Kidney (tissue), 22 donors: ENCODE measurements at places on chromosomes 13 and 19. TPM values are rescaled to one million over a fixed set of nuclear protein-coding genes. Genes with fewer than 3 reads are reported as not detected.

DNA sequence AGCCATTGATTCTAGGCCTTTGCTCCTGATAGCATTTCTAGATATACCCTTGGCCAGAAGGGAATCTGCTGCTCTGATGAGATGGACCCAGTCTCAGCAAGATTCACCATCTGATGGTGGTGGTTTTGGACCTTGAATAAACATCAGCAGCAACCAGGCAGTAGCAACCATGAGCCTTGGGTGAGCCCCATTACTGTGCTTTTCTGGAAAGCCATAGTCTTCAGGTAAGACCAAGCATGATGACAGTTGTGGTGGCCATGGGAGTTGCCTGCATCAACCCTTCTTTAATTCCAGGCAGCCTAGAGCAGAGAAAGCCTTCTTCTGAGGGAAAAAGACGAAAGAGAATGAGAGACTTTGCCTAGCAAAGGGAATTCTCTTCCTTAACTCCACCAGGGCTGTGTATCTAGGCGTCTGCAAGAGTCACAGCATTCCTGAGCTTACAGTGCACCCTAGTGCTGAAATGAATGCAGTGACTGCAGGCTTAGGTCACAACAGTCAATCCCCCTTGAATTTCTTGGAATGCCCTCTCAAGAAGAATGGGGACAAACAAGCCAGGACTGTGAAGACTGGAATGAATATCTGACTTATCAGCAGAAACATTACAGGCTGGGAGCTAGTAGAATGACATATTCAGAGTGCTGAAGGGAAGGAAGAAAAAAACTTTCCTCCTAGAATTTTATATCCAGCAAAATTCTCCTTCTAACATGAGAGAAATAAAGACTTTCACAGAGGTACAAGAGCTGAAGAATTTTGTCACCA is 942.4 kb upstream of the PCDH20 start:
- DNase-seq = peak; percentile 18

- no peak for DNase-seq
These were observed 962 bp upstream of the TPRX1 start for GRCh38 chr19:47805313-47805712.

- DNase-seq = no peak
These were observed 15.5 kb downstream of the GJB2 start for GRCh38 chr13:20177049-20177831.

Gene IGFL2
- polyA plus RNA-seq = not detected

Gene ZNF568
- 6.5 TPM for polyA plus RNA-seq

- DNase-seq = no peak
These were observed 183.9 kb upstream of the TSHZ3 start for GRCh38 chr19:31533114-31533513.

Gene NTF4
- not detected for polyA plus RNA-seq

Gene C19orf85
- polyA plus RNA-seq = not detected

Gene PCDH9
- 1.6 TPM for polyA plus RNA-seq

Gene SOX1
- not detected for polyA plus RNA-seq

- DNase-seq = no peak
These were observed 410.0 kb downstream of the FGF9 start for GRCh38 chr13:22080832-22081231.

- peak; percentile 96 for DNase-seq
These were observed 28.7 kb downstream of the COMP start for GRCh38 chr19:18762125-18763023.

- DNase-seq = peak; percentile 56
These were observed 23.2 kb downstream of the ANKRD27 start for GRCh38 chr19:32651729-32652140.

DNA sequence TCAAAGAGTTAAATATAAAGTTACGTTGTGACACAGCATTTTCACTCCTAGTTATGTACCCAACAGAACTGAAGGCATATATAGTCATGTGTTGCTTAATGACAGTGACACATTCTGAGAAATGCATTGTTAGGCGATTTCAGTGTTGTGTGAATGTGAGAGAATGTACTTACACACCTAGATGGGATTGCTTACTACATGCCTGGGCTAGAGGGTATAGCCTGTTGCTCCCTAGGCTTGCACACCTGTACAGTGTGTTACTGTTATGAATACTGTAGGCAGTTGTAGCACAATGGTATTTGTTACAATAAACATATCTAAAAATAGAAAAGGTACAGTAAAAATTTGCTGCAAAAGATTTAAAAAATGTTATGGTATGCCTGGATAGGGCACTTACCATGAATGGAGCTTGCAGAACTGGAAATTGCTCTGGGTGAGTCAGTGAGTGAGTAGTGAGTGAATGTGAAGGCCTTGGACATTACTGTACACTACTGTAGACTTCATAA is 89.2 kb downstream of the DHRS12 start:
- DNase-seq = no peak

DNA sequence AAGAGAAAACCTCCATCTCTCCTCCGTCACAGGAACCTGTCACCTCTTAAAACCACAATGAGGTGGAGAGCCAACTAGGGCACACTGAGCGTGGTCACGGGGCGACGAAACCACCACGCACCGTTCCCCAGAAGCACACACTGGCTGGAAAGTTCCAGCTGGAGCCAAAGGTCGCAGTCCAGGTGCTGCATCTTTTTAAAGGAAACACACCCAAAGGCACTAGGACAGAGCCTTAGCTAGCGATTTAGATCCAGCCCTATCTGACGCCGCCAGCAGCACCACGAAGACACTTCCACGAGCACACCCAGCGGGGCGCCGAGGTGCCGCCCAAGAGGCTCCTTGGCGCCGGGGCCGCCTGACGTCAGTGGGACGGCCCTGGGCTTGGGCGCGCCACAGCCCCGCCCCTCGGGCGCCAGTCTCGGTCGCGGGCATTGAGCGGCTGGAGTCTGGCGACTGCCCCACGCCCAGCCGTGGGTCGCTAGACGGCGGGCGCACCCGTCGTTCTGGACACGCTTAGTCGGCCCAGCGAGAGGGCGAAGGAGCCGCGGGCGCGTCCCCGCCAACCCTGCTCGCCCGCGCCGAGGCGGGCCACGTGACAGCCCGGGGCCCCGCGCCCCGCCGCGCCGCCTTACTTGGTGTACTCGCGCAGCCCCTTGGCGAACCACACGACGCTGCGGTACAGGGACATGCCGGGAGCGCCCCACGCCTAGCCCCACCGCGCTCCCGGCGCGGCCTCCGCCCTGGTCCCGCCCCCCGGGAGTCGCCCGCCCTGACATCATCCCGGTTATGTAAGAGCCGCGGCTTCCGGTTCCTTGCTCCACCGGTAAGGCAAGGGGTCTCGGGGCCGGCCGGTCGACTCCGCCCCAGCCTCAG is at the start of gene DHRS12:
Gene DHRS12, minus strand, starts transcription at position 742 of the 873 bp plus-strand sequence. CDS start 4,504 bp downstream, outside the sequence.
- peak; percentile 97 for DNase-seq

- no peak for DNase-seq
These were observed 9.1 kb downstream of the AP2S1 start for GRCh38 chr19:46841458-46842083.

GRCh38 chr13:41520660-41521630 is 63.6 kb downstream of the RGCC start:
- DNase-seq = no peak

- no peak for DNase-seq
These were observed 748.1 kb upstream of the SGCG start for GRCh38 chr13:22432690-22433089.

GRCh38 chr13:59601993-59602392 is 561.7 kb downstream of the DIAPH3 start:
- DNase-seq = no peak

- DNase-seq = no peak
These were observed 387.1 kb upstream of the SGCG start for GRCh38 chr13:22793598-22794134.

Gene CGB5
- polyA plus RNA-seq = not detected

DNA sequence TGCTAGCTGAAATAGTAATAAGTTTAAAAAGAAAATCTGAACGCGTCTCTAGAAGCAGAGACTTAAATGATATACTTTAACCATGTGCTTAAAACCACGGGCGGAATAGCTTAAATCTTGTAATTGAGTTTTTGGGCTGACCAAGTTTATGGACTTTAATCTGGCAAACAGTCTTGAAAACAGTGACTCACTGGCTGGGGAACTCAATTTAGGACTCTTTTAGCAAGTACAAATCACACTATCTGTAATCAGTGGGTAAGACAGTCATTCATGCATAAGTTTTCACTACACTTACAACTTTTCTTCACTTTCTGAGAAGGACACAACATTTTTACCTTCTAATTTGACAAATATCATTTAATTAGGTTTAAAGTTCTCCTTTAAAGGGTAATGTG is 26.8 kb downstream of the ZNF627 start:
- DNase-seq = no peak

Gene DIRAS1
- 7.6 TPM for polyA plus RNA-seq

Gene EPS8L1
- 45.4 TPM for polyA plus RNA-seq

Gene ETV2
- polyA plus RNA-seq = 3.3 TPM

Gene OSCAR
- 0.77 TPM for polyA plus RNA-seq

Gene BCKDHA
- polyA plus RNA-seq = 72.2 TPM

- peak; percentile 70 for DNase-seq
These were observed 536 bp upstream of the AKAP8 start for GRCh38 chr19:15379999-15380647.

DNA sequence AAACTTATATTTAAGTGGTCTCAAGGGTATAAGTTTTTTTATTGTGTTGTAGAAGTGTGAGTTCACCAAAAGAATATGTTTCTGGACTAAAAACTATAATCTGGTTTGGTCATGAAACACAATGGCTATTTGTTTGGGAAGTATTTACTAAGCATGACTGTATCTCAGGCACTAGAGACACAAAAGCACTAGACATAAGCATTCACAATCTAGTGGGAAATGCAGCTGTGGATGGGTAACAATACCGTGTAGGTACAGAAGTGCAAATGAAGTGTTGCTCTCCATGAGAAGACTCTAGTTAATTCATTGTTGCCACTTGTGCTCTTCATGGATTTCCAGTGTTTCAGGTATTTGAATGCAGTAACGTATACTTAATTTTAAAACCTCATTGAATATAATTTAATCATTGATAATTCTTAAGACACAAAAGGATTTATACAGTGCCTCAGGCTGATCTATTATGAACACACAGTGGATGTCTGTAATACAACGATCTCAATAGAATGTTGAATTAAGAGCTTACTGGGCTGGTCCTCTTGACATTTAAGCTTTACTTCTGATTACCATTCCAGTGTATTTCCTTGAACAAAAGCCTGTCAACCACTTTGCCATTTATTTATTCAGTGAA is 50.9 kb downstream of the TPT1 start:
- DNase-seq = no peak

DNA sequence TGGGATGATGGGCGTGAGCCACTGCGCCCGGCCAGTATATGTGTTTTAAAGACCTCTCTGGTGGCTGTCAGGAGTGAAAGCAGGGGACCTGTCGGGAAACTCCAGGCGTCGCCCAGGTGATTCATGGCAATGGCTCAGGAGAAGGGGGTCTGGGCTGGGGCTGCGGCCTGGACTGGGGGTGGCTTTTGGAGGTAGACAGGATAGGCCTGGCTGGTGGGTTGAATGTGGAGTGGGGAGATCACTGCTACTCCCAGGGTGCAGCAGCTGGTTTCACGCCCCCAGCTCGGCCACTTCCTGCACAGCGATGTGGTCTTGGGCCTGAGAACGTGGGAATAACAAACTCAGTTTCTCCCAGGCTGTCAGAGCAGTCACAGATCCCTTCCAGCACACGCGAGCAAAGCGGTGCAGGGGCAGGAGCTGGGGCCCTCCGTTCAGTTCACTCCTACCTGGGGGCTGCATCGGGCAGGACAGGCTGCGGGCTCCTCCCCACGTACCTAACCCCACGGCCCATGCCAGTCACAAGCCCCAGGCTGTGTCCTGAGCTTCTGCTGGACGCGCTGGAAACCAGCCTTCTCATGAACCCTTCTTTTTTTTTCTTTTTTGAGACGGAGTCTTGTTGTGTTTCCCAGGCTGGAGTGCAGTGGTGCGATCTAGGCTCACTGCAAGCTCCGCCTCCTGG is 18.9 kb downstream of the KDM4B start:
- DNase-seq = no peak

Gene DHRS12
- 36.1 TPM for polyA plus RNA-seq

Gene ZNF426
- 2.9 TPM for polyA plus RNA-seq

DNA sequence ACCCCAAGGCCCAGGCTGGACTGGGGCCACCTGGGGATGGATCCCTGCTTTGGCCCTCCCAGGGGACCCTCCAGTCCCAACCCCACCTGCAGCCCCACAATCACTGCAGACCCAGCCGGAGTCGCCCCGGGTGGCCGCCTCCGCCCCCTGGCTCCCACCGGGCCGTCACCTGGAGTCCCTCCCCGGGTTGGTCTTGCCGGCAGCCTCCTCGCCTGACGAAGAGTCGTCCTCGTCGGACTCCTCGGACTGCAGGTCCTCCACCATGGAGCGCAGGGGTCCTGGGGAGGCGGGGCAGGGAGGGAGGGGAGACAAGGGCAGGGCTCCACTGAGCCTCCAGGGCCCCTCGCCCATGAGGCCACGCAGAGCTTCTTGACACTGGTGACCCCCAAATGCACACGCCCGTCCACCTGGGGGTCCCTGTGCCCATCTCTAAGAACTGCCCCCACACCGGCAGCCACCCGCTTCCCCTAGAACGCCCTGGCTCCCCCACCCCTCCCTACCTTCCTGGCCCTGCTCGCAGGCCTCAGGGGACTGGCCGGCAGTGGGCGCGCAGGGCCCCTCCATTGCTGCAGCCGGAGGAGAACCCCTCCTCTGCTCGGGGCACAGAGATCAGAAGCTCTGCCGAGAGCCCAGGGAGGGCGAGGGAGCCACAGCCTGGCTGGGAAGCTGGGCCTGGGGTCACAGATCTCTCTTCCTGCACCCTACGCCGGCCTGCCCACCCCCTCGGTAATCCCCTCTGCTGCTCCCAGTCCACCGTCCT is 63.4 kb downstream of the MLLT1 start:
- DNase-seq = no peak

Gene SIRT6
- polyA plus RNA-seq = 27.0 TPM

DNA sequence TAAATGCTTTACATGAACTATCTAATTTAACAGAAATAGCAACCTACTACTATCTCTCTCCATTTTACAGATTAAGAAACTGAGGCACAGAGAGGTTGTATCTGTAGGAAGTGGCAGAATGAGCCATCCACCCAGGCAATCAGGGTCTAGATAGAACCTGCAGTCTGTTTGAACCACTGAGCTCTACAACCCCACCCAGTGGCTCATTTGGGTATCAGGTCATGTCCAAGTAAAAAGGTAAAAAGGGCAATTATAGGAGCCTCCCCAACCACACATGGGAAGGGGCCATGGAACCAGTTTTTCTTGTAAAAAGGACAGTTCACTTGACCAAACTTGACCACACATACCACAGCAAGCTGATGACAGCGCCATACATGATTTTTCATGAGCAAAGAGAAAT is 92.9 kb upstream of the SGCG start:
- no peak for DNase-seq

DNA sequence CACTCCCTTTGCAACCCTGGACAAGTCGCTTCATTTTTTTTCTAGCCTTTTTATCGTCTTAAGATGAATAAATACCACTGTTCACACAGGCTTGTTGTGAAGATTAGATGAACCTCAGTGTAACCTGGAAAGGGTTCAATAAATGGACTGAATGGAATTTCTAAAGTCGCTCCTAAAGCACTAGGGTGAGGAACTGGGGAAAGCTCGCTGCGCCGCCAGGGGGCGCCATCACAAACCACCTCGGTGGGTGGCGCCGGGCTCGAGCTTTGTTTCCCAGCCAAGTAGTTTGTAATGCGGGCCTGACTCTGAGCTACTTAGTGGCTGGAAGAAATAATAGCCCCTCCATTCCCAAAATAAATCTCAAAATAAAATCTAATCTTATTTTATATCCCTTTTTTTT is 2.2 kb upstream of the CEACAM6 start:
- no peak for DNase-seq
